ENCODE measurements at places on chromosomes 16 and 17.
A peak's percentile ranks its signal among the peaks of the same experiment; 100 is the strongest.

- no peak for DNase-seq
Observed at GRCh38 chr16:2450535-2450934, 9.4 kb upstream of the TEDC2 start.

GRCh38 chr17:74833501-74834377 lies 25.9 kb downstream of the GRIN2C start:
- DNase-seq = peak; percentile 63

DNA sequence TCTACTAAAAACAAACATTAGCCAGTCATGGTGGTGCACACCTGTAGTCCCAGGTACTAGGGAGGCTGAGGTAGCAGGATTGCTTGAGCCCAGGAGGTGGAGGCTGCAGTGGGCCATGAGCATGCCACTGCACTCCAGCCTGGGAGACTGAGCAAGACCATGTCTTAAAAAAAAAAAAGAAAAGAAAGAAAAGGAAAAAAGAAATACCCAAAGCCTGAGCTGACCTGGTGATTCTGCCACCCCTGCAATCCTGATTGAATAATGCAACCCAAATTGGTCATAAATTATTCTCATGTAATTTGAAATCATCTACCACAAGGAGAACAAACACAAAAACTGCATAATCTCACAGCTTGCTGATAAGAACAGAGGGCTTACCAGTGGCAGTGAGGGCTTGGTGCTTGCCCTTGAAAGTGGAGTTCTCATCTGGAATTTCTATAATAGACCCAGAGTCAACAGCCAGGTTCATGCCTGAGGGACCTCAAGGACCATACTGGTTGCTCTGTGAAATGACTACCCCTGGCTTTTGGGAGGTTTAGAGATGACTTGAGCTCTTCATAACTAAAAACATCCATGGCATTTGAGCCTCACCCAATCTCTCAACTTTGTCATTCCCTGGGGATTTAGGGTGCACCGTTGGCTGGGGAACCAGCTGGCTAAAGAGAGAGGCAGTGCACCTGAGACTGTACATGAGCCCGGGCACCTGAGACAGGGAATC lies 35.4 kb upstream of the TMC5 start:
- no peak for DNase-seq

- peak; percentile 79 for DNase-seq
Observed at GRCh38 chr17:39002991-39003715, 36.0 kb upstream of the FBXO47 start.

- no peak for DNase-seq
Observed at GRCh38 chr17:7315570-7316235, 543 bp upstream of the GPS2 start.

DNA sequence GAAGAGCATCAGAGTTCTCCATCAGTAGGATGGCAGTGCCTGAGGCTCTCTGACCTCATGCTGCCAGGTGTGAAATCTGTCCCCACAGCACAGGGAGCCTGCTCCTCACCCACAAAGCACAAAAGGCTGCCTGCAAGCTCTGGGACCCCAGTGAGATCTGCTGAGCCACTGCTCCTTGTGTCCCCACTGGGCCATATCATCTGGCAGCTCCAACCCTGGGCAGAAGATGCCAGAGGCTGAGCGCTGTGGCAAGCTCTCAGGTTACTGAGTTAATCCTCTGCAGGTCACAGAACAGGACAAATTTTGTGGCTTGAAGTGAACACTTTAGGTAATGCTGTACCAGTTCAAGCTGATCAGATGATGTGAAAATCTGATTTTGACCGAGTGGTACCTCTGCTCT lies 26.7 kb upstream of the ERN1 start:
- no peak for DNase-seq

GRCh38 chr16:14496786-14497185 lies 133.3 kb downstream of the PARN start:
- no peak for DNase-seq

Measured in lower lobe of right lung (tissue), 2 donors.